ENCODE measurements at places on chromosomes 5 and 9.

- DNase-seq, result no peak
Observed at GRCh38 chr9:89379031-89379430, 60.7 kb downstream of the SECISBP2 start.

DNA sequence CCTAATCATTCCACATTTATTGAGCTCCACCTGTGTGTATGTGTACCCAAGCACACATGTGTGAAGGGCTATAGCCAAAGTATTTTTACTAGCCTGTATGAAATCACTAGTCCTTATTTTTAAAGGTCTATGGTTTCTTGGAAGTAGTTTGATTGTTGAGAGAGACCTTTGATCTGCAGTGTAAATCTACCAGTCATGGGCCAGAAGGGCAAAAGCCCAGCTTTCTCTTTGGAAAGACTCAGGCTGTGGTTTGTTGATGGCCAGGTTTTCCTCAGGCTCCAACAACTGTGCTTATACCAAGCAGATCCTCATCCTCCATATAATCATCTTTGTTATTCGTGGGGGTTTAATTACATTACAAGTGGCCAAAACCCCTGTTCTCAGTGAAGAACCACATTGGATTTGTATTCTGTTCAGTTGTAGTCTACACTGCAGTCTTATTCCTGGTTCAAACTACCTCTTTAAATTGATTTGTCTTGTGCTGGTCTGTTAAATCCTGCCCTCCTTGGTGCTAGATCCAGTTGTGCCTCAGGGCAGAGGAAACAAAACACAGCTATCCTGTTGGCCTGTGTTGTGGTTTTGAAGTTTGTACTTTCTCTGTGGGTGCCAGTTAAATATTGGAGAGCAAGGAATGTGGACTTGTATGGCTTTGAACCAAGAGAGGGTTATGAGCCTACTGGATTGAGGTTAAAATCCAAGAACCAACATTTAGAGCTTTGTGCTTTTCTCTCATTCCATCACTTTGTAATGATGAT, 13.3 kb downstream of the CDC26 start:
- DNase-seq, result no peak

DNA sequence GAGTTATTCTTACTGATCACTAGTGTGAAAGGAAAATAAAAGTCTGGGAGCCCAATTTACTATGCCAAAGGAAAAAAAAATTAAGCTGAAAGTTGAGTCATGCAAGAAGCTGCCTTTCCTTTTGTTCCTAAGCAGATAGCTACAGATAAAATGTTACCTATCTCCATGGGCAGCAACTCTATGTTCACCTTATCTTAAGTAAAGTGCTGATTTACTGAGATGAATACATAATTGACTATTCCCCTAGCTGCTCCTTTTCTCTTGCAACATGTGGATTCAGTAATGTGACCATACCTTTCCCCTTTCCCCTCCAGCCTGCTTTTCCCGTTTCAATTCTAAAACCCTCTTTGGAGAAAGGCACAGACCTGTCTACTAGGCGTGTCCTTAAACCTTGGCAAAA, 62.7 kb upstream of the NR5A1 start:
- no peak for DNase-seq

- no peak for DNase-seq
Observed at GRCh38 chr9:120702075-120702474, 12.2 kb downstream of the MEGF9 start.

GRCh38 chr5:118968925-118969375, 19.4 kb downstream of the DTWD2 start:
- no peak for DNase-seq

DNA sequence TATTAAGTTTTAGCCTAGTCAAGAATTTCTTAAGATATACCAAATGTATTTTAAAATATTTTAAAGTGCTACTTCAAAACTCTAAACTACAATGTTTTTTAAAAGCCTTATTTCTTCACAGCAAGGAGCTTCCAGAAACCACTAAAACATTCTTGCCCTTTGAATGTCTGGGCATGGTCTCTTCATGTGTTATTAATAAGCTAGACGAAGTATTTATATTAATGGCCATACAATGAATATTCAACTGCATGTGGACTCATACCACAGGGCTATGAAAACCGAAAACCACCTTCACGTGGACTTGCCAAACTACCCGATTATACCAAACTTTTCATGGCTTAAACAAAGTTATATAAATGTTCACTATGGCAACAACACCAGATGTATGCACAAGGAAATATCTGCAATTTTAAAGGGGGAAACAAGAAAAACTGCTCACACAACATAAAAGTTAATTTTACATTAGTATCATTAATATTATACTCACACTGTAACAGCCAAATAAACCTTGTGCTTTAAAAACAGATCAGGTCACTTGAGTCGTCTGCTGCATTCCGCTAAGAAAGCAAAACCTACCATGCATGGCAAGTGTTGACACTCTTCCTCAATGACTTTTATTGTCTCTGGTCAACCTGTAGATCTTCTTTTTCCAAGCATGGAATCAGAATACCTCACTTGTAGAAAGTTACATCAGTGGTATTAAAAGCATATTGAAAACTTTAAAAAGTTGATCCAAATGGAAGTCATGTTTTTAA, 246.3 kb downstream of the BNC2 start:
- DNase-seq, result no peak

GRCh38 chr9:136053757-136054142, 41.3 kb downstream of the NACC2 start:
- no peak for DNase-seq

DNA sequence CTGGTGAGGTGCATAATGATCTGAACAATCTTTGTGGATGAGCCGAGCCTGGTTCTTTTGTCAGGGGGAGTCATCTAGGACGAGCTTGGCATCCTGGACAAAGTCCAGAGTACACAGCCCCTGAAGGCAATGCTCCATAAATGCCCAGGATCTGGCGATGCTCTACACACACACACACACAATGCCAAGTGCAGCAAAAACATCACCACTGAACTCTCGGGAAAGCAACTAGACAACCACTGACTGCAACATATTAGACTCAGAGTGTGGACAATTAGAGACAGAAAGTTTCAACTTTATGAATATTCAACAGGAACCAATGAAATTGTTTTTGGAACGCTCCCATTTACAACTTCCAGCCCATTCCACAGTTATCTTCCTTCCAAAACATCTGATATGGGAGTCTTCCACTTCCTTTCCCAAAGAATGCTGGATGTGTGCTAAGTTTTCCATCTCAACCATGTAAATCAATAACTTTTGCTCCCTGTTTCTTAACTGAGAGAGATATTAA, 227.6 kb upstream of the ANKRD55 start:
- DNase-seq, result no peak

All from NAMALWA (cell line).